ENCODE measurements at places on chromosomes 4 and X. TPM values are rescaled to one million over a fixed set of nuclear protein-coding genes. Genes with fewer than 3 reads are reported as not detected.

The CNKSR2 gene
- total RNA-seq, result 14.0 TPM

- no peak for DNase-seq
Observed at GRCh38 chrX:153650959-153651358, 4.0 kb downstream of the DUSP9 start.

- DNase-seq, result no peak
Observed at GRCh38 chr4:170386971-170387370, 297.2 kb upstream of the AADAT start.

The ADH1C gene
- total RNA-seq, result not detected

The CFP gene
- 4.8 TPM for total RNA-seq

- no peak for DNase-seq
Observed at GRCh38 chr4:138275963-138276621, 33.9 kb upstream of the SLC7A11 start.

The ZCCHC18 gene
- total RNA-seq, result 5.9 TPM

GRCh38 chrX:96704629-96705028 lies 20.0 kb downstream of the DIAPH2 start:
- DNase-seq, result no peak

- DNase-seq, result no peak
Observed at GRCh38 chr4:161577579-161578301, 586.1 kb downstream of the FSTL5 start.

DNA sequence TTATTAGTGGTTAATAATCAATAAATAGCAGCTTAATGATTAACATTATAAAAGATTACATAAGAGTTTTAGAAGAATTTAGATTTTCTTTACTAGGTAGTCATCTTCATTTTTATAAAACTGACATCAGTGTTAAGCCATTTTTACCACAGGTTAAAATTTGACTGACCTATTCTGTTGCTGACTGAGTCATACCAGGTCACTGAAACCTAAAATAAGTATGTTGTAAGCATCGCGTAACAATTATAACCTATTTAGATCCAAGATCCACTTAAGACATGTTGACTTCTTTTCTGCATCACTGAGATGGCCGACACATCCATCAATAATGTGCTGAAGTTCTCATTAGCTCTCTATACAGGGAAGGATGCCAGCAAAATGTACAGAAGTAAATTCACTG lies 36.7 kb downstream of the ARX start:
- DNase-seq, result no peak

DNA sequence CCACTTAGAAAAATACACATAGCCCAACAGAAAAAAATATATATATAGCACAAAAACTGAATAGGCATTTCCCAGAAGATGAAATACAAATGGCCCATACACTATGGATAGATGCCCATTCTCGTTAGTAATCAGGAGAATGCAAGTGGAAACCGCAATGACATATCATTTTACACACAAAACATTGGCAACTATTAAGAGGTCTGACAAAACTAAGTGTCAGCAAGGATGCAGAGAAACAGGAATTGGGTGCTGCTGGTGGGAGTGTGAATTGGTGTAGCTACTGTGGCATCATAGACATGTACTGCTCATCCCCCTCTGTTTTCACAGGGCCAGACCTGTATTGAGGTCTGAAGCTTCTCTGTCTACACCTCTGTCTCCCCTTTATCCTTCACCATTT lies 320.0 kb downstream of the IDS start:
- DNase-seq, result no peak

Data from CD8-positive, alpha-beta T cell (primary cell).